ENCODE measurements at places on chromosomes 5 and 9. TPM values are rescaled to one million over a fixed set of nuclear protein-coding genes. Genes with fewer than 3 reads are reported as not detected.

IL13 gene
- not detected for total RNA-seq

GRCh38 chr5:134003064-134003816 is 1.5 kb downstream of the VDAC1 start:
- no peak for DNase-seq

DNA sequence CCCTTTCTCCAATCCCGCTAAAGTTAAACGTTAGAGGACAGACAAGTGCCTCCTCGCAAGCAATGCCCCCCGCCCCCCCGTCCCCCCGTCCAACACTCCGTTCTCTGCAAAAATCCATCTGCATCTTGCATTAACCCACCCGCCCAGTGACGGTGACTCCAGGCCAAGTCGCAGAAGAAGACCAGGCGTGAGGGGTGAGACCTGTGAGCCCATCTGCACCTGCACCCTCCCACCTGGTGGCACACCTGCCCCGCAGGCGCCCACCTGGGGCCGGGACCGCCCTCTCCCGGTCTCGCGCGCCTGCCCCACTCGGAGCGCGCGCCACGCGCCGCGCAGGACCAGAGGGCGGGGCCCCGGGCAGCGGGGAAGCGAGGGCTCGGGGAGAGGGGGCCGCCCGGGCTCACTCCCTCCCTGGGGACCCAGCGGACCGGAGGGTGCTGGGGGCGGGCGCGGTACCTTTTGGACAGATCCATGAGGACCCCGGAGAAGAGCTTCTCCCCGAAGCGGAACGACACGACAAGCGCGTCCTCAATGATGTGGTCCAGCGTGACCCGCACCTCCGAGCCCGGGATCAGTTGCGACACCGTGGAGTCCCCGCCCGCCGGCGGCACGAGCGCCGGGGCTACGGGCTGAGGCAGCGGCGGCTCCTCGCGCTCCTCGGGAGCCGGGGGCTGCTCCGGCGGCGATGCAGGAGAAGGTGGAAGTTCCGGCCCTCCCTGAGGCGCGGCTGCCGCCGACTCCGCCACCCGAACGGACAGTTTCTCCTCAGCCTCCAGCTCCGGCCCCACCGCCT is 705 bp downstream of the PWWP2A start:
- DNase-seq = no peak

- DNase-seq = no peak
Observed at GRCh38 chr5:72474516-72474915, 32.7 kb downstream of the ZNF366 start.

All from mesenteric fat pad (tissue), 1 donor.